Cardiac fibroblast (primary cell): ENCODE measurements at places on chromosomes 12 and 14.

DNA sequence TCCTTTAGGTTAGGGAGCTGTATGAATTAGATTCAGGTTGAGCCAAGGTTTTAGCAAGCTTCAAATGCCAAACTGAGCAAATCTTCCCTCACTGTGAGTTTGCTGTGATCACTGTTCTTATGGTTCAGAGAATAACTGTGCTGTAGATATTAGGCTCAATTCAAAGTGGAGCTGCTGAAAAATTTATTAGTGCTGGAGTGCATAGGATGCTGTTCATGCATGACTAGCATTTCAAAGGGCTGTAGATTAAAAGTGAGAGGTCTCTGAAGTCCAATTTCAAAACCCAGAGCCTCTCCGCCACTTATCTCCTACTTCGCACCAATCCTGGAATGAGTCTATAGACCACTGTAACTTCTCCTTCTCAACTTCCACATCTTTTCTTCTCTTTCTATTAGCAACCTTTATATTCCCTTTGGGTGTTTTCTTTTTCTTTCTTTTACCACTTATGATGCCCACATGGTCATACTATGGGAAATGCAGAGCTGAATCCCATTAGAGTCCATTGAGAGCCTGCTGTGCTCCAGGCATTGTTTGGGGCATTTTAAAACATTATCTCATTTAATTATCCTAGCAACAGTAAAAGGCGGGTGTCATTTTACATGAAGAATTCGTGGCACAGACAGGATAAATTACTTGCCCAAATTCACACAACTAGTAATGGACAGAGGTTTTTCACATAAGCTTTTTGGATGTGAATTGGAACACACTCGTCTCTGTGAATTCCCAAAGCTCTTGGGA, 77.5 kb upstream of the EEA1 start:
- DNase-seq, result no peak

DNA sequence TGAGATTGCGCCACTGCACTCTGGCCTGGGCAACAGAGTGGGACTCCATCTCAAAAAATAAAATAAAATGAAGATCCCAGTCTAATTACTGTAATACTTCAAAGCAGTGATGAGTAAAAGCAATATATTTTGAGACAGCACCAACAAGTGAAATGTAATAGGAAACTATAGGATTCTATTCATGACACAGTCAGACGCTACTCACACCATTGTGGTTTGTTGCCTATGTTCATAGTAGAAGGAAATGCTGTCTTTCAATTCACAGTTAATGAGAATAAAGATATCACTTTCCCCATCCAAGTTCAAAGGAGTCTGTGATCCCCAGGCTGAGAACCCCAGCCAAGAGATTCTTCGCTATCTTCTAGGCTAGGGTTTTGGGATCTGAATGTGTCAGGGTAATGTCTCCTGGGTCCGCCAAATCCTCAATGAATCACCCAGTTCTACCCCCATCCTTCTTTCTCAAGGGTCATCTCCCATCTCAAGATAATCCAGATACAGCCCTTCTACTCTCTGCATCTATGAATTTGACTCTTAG, 16.6 kb upstream of the DTX1 start:
- peak; percentile 39 for DNase-seq

DNA sequence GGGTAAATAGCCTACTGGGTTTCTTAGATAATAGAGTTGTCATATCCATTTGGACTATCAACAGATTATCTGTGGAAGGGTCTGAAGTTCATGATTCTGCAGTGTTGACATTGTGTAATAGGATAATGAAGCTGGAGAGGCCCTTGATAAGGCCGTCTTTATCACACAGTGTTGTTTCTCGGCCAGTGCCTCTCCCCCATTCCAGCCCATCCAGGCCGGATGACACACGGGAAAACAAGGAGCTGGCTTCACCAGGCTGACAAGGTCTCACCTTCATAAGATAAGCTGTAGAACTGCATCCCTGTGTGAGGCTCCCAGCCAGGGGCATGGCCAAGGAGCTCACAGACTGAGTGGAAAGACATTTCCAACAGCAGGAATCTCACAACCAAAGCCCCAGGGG, 8.7 kb upstream of the EML1 start:
- DNase-seq, result no peak

DNA sequence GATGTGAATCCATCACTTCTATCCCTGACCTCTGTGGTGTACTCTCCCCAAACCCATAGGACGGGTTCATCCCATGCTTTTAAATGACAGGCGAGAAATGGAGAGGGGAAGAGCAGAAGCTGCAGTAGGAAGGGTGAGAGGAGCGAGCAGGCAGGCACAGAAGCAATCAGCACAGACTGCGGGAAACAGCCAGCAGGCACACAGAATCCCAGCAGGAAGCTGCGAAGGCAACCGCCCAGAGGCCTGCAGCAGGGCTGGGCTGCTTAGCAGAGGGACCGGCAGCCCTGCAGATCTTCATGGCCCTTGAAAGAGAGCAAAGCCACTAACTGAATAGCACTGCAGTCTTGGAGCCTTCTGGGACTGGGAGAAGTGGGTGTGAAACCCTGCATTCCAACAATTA, 287.0 kb upstream of the FKBP4 start:
- no peak for DNase-seq

GRCh38 chr12:106027911-106028310, 110.8 kb downstream of the NUAK1 start:
- no peak for DNase-seq

GRCh38 chr12:52813885-52814709, at the start of gene KRT4:
Gene KRT4, minus strand, starts transcription at chr12:52814116. Its CDS starts 58 bp downstream, at chr12:52814058.
- DNase-seq, result no peak

- DNase-seq, result peak; percentile 24
Observed at GRCh38 chr12:7695566-7696197, at the start of gene GDF3. Gene GDF3, minus strand, starts transcription at chr12:7695775. Its CDS starts 47 bp downstream, at chr12:7695728.

DNA sequence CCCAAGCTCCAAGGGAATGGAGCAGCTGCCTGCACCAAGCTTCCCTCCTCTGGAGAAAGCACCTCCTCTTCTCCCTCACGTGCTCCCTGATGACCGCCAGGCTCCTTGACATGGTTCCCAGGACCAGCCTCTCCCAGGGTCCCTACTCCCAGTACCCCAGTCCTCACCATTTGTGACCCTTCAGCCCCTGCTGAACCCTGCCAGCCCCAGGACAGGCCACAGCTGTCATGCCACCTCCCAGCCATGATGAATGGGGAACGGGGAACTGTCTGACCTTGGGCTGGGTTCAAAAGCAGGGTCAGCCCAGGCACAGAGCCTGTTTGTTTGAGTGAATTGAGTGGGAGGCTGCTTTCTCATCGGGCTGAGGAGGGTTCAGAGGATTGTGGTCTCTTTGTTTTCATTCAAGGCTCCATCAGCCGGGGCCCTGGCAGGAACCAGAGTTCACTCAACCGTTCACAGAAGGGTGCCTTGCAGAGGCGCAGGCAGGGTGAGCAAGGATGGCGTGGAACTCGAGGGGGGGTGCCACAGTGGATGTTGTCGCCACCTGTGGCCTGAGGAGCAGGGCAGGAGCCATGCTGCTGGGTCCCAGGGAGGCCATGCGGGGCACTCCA, 344.5 kb upstream of the SFSWAP start:
- no peak for DNase-seq

GRCh38 chr14:22375321-22375930, 213.6 kb downstream of the DAD1 start:
- peak; percentile 69 for DNase-seq

- no peak for DNase-seq
Observed at GRCh38 chr12:52826611-52827498, 7.3 kb downstream of the KRT79 start.

- DNase-seq, result peak; percentile 36
Observed at GRCh38 chr12:132886529-132887477, 602 bp downstream of the CHFR start.

DNA sequence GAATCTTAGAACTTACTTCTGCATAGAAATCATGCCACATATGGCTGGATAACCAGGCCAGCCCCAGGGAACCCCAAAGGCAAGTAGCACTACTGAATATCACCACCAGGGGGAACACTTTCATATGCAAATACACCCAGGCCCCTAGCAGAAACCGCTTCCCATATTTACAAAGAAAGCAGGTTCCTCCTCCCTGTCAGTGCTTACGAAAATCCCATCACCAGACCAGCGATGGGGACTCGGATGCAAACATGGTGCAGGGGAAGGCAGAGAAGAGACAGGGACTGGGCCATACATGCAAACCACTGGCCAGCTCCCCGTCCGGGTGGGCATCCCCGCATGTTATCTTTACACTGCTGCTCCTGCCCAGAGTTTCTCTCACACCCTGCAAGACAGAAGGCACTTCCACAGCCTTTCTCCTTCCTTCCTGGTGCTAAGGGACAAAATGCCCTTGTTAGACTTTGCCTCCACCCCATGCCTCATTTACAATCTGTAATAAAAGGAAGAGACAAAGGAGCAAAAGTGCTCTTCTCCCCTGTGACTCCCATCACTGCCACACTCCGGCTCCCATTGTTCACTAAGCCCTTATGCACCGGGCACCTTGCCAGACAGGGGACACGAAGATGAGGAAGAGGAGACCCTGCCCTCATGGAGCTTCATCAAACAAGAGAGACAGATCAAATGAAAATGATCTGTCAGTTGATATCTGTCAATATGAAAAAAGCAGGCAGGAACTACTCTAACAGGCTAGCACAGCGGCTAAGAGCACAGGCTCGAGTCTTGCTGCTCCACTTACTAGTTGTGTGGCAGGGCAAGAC, 62.3 kb downstream of the PTPN21 start:
- DNase-seq, result peak; percentile 88

- DNase-seq, result peak; percentile 85
Observed at GRCh38 chr14:21106498-21107282, 5.8 kb downstream of the TMEM253 start.

DNA sequence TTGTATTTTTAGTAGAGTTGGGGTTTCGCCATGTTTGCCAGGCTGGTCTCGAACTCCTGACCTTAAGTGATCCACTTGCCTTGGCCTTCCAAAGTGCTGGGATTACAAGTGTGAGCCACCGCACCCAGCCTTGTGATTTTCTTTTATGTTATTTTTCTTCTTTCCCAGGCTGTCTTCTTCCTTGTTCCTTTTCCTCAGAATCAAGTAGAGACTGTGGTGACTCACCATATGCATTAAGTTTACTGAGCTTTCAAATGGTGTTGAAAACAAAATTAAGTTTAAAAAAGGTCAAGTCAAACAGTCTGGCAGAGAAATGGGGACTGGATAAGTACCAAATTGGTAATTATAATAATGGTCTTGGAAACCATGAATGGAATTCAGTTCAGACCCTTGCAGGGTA, 5.7 kb downstream of the ARPC3 start:
- DNase-seq, result no peak

DNA sequence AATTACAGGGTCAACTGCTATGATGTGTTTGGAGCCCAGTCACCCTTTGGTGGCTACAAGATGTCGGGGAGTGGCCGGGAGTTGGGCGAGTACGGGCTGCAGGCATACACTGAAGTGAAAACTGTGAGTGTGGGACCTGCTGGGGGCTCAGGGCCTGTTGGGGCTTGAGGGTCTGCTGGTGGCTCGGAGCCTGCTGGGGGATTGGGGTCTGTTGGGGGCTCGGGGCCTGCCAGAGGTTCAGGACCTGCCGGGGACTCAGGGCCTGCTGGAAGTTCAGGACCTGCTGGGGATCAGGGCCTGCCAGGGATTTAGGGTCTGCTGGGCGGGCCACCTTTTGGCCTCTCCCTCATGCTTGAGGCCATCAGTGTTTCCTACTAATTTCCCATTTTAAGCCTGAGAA, 37.1 kb downstream of the ALDH2 start:
- DNase-seq, result no peak

- DNase-seq, result no peak
Observed at GRCh38 chr12:102513739-102514138, 33.4 kb upstream of the IGF1 start.

DNA sequence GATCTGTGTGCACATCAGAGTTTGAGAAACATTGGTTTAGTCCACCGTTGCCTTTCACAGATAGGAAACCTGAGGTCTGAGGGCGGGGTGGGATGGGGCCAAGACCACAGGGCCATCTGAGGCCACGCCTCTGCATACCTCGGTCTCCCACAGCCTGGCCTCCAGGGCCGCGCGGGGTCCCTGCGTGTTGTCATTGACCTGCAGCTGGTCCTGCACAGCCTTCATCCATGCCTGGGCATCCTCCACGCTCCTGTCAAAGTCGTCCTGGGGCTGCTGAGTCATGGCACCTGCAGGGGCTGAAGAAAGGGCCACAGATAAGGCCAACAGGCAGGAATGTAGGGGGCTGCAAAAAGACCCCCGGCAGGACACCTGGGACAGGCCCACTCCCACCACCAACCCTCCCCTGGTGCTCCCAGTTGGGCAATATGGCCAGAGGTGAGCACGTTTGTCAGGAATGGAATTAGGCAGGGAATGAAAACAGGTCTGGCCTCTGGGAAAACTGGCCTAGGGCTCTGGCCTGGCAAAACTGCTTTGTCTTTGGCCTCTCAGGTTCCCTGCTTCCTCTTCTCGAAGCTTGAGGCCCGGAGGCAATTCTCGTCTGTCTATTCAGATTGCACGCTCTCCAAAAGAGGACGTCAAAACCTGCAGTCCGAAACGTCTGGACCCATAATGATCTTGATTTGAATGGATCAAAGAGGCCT, 40.8 kb downstream of the SYNE3 start:
- DNase-seq, result no peak

GRCh38 chr12:131340616-131341210, 370.2 kb upstream of the SFSWAP start:
- DNase-seq, result no peak

DNA sequence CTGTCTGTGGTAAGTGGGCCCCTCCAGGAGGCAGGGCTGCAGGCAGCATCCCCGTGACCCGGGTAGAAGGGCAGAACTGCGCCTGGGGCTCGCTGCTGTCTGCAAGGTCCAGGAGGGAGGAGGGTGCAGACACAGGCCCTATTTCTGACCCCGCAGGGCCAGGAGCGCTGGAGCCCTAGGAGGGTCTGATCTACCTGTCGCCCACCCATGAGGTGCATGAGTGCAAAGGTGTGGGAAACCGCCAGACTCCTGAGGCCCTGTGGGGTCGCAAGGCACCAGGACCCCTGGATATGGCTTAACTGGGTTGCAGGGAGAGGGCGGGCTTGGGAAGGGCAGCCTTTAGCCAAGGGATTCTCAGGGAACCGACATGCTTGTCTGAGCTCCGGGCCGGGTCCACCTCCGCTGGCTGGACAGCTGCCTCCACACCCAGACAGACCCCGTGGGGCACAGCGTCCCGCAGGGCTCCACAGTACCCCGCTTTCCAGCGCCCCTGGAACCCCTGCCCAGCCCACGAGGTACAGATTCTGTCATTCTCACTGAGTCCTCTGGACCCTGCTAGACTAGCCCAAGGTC, 72.9 kb upstream of the TSPAN11 start:
- DNase-seq, result no peak

DNA sequence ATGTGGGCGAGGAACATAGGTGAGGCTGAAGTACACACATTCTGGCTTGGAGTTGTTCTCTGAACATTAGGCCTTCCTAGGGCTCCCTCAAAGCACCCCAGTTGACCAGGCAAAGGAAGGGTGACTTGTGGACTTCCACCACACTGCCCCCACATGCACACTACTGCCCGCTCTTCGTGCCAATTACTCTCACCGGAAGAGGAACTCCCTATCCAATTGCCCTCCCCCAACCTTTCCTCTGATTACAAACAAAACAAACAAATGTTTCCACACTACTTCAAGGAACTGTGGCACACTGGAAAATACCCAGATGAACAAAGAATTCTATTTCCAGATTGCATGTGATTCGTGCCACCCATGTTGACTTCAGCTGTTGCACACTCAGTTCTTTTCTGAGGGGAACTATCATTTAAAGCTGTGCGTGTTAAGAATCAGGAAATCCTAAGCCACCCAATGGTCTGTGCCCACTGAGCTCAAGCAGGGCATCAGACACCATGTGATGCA, 139.3 kb downstream of the SSPN start:
- no peak for DNase-seq

GRCh38 chr12:39000370-39000769, 95.0 kb upstream of the CPNE8 start:
- DNase-seq, result no peak

GRCh38 chr14:66238969-66239368, 247.2 kb upstream of the CCDC196 start:
- DNase-seq, result peak; percentile 0
